ENCODE measurements at places on chromosomes 1 and 21.

GRCh38 chr1:48493970-48494769 is 22.2 kb upstream of the SPATA6 start:
- DNase-seq = no peak

DNA sequence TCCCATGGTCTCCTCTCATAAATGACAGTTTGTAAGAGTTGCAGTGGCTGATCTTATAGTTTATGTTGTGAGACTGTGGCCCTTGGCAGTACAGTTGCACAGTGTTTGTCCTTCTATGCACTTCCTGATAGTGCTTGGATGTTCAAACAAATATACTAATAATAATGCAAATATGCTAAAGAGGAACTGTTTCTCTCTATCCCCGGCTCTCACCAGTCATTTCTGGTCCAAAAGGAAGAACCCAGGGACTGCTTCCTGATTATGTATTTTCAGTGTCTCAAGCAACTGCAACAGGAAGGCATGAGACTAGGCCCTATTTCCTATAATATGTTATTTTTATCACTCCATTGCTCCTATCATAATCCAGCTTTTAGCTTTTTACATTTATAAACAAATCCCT is 17.0 kb upstream of the SUCO start:
- DNase-seq = no peak

- peak; percentile 68 for DNase-seq
These were observed 21.5 kb upstream of the LEFTY2 start for GRCh38 chr1:225962440-225962975.

GRCh38 chr1:155703216-155703615 is 14.3 kb downstream of the DAP3 start:
- DNase-seq = no peak

GRCh38 chr1:194055536-194055935 is 869.1 kb upstream of the B3GALT2 start:
- no peak for DNase-seq

All from NT2/D1 (cell line).